ENCODE measurements at places on chromosomes 3 and 15.

GRCh38 chr3:45923755-45924154, 19.5 kb upstream of the CXCR6 start:
- no peaks in the 10 kb centered on the region for H3K4me1 ChIP-seq
- H3K36me3 ChIP-seq = no peaks in the 10 kb centered on the region
- H3K27me3 ChIP-seq = no peaks in the 10 kb centered on the region
- H3K4me3 ChIP-seq = no peak overlapping the region

GRCh38 chr3:105826778-105827634, 41.8 kb downstream of the CBLB start:
- no peaks in the 10 kb centered on the region for H3K36me3 ChIP-seq
- no peaks in the 10 kb centered on the region for H3K27me3 ChIP-seq
- no peak overlapping the region for H3K27ac ChIP-seq
- no peak overlapping the region for H3K4me3 ChIP-seq
- H3K4me1 ChIP-seq = peaks cover 6% of the 10 kb centered on the region

GRCh38 chr15:98823616-98824015, 175.3 kb downstream of the IGF1R start:
- H3K4me1 ChIP-seq = peaks cover 5% of the 10 kb centered on the region
- H3K27ac ChIP-seq = no peak overlapping the region
- no peak for DNase-seq
- H3K27me3 ChIP-seq = no peaks in the 10 kb centered on the region
- H3K36me3 ChIP-seq = no peaks in the 10 kb centered on the region

DNA sequence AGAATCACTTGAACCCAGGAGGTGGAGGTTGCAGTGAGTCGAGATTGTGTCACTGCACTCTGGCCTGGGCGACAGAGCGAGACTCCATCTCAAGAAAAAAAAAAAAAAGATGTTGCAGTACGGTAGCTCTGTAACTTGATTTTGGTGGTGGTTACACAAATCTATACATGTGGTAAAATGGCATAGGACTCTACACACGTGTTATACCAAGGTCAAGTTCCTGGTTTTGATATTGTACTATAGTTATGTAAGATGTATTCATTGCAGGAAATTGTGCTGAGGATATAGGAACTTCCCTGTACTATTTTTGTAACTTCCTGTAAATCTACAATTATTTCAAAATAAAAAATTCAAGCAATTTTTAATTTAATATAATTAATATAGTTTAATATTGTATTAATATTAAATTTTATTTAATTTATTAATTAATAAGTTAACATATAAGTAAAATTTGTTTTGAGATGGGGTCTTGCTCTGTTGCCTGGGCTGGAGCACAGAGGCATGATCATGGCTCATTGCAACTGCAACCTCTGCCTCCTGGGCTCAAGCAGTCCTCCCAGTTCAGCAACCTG, 9.9 kb downstream of the MYD88 start:
- no peaks in the 10 kb centered on the region for H3K36me3 ChIP-seq
- no peak overlapping the region for H3K4me3 ChIP-seq
- DNase-seq = no peak
- H3K27me3 ChIP-seq = no peaks in the 10 kb centered on the region
- no peak overlapping the region for H3K27ac ChIP-seq

- H3K4me1 ChIP-seq = no peaks in the 10 kb centered on the region
- no peak overlapping the region for H3K4me3 ChIP-seq
- H3K36me3 ChIP-seq = no peaks in the 10 kb centered on the region
- no peaks in the 10 kb centered on the region for H3K27me3 ChIP-seq
Observed at GRCh38 chr3:161957467-161957866, 460.9 kb downstream of the OTOL1 start.
